Uterus (tissue), 4 donors: ENCODE measurements at places on chromosomes 2 and 18. TPM values are rescaled to one million over a fixed set of nuclear protein-coding genes. Genes with fewer than 3 reads are reported as not detected.
A peak's percentile ranks its signal among the peaks of the same experiment; 100 is the strongest.

DSC1 gene
- total RNA-seq, result not detected

PROKR1 gene
- total RNA-seq, result not detected

SFTPB gene
- not detected for total RNA-seq

CDK15 gene
- total RNA-seq, result not detected

SKA1 gene
- total RNA-seq, result not detected

TACR1 gene
- total RNA-seq, result 7.7 TPM

DNER gene
- 6.2 TPM for total RNA-seq

FRZB gene
- 0.29 TPM for total RNA-seq

C2orf66 gene
- total RNA-seq, result not detected

RTP5 gene
- total RNA-seq, result not detected

CRYBA2 gene
- not detected for total RNA-seq

UGT1A3 gene
- not detected for total RNA-seq

DNA sequence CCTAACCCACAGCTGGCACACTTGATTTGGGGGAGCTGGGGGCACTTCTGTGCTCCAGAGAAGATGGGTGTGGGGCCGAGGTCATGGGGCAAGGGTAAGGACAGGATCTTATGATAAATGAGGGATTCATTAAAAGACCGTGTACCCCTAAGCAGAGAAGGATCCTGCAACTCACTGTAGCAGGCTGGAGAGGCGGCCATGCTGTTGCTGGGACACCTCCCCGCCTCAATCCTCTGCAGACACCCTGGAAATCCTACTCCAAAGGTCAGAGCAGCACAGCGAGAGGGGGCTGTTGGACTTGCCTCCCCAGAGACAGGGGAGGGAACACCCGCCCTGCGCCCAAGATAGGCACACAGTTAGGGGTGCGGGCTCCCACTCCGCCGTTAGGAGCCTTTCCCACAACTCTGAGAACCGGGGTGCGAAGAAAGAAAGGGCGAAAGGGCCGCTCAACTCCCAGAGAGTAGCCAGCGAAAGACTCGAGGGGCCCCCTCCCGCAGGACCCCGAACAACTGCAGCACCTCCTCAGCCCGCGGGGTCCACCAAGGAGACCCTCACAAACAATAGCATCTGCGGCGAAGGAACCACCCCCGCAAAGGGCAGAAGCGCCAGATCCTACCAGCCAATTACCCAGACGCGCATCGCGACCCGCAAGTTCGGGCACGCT is 1.4 kb downstream of the PARD6G start:
- DNase-seq, result no peak

DNA sequence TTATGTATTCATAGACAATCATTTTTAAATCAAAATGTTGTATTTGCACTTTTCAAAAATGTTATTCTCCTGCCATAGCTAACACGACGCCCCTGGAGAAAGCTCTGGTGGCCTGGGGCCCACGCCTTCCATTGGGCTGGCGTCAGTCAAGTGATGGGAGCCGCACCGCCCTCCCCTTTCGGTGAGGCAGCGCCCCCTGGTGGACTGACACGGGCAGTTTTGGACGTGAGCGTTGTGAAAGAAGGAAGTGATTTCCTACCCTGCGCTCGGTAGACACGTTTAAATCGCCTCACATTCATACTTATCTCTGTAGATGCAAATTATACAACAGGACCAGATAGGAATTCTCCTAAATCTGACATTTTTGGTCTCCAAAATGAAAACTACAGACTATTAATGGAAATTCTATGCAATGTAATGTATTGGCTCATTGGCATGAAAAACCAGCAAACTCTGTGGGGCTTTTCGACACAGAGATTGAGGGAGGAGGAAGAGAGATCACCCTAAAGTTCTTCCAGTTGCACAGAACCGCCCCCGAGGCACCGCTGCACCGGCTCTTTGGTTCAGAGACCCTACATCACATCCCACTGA is 326.2 kb upstream of the SOX11 start:
- no peak for DNase-seq

DNA sequence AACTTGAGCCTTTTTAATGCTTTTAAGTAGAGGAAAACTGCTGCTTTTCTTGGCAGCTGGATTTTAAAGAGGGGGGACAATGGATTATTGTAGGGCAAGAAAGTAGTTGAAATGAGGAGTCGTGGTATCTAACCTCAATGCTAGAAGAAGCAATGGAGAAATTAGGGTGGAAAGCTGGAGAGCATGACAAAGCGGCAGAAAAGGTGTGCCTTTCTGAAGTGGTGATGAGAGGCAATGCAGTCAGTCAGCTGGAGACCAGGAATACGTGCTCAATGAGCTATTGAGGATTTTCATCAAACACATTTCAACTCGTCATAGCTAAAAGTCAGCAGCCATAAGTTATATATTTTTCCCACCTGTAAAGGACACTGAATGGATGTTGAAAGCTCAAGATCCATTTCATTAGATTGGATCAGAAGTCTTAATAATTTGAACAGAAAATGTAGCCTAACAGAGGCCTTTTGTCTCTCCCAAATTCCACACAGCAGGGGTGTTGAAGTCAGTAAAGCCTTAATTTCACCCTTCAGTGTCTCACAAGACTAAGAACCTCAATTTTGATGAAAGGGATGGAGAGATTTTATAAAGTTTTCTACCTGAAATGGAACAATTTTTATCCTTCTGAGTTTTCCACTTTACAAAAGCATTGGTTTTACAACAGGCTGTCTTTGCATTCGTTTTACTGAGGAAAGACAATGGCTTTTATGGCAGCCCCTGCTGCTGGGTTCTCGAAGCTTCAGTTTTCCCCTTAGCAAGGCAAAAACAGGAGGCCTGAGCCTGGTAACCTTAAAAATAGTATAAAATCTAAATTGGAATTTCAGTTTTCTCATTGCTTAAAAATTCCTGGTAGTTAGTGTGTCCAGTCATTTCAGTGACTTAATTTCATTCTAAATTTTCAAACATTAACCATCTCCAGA is 131.1 kb downstream of the CCDC102B start:
- DNase-seq, result no peak

GRCh38 chr2:75140288-75140687 is 59.0 kb downstream of the TACR1 start:
- no peak for DNase-seq

- no peak for DNase-seq
These were observed 2.7 kb upstream of the SLC66A3 start for GRCh38 chr2:11152591-11152990.

DNA sequence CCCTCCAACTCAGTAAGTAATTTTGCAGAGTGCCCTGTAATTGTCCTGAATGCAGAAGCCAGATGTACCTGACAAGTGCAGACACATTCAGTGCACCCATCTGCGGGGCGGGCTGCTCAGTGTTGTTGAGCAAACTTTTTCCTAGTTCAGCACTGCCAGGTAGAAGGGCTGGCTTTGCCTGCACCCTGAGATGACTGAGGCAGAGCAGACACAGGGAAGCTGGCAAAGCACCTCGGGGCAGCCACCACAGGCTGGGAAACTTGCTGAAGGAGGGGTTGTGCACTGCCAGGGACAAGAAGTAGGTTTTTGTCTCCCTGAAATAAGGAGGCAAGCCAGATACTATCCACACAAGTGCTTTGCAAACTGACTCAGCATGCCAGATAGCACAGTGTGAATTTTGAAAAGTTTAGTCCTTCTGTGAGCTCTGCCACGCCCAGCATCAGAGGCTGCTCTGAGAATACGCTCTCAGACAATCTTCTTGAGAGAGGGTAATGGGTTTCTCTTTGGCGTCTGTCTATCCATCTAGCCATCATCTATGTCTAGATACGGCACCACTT is 62.3 kb downstream of the SOWAHC start:
- no peak for DNase-seq

GRCh38 chr2:188122985-188123384 is 168.7 kb upstream of the GULP1 start:
- no peak for DNase-seq

DNA sequence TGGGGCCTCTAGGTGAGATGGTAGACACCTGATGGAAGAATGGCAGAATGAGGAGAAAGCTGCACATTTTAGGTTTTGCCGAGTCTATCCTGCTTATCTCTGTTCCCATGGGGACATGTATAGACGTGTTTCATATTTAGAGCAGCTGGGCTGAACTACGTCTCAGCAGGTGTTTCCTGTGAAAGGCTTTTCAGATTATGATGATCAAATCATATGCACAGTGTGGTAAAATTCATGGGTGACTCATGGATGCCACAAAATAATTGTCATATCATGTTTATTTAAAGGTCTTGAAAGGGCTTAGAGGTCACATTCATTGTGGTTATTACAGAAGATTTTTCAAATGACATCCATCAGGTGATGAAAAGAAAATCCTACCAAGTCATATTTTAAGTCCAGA is 90.5 kb downstream of the ICOS start:
- DNase-seq, result no peak

- no peak for DNase-seq
These were observed 217.7 kb downstream of the GBX2 start for GRCh38 chr2:235950473-235950809.

DNA sequence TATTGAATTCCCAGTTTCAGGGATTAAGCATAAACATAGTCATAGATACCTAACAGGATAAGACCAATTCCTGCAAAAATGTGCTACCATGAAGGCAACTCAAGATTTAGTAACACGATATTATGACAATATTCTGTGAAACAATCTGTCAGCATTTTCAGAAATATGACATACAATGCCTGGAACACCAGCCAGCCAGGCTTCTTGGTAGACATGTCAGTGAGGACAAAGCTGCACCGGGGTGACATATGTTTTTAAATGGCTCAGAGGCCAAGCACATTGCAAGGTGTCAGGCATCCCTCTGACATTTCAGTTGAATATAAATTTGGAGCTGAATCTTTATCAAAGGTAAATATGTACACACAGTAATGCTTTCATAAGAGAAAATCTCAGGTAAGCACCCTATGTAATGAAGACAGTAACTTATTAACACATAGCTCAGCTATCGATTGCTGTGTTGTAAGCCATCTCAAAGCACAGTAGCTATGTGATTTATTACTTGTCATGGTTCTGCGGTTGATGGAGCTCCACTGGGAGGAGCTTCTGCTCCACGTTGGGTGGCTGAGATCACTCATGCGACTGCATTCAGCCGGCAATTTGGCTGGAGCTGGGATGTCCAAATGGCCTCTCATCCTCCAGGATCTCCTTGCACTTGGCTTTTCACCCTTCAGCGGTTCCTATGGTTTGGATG is 31.9 kb upstream of the EML6 start:
- DNase-seq, result no peak

DNA sequence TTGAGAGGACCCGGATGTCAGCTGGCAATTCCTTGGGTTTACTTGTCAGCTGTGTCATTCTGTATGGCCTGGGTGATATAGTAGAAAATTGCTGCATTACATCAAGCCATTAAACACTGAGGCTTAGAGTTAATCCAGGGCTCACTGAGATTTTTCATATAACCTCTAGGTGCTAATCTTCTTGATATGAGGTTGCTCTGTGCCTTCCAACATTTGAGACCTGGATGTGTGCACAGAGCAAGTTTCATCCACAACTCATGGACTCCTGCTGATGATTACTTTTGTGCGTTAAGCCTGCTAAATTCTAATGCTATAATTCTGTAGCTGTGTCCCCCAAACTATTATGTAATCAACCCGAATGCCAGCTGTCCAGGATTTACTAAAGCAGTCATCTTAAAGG is 178.4 kb upstream of the CDH20 start:
- no peak for DNase-seq

GRCh38 chr2:74552914-74553811 is 579 bp downstream of the LOXL3 start:
- DNase-seq, result no peak

DNA sequence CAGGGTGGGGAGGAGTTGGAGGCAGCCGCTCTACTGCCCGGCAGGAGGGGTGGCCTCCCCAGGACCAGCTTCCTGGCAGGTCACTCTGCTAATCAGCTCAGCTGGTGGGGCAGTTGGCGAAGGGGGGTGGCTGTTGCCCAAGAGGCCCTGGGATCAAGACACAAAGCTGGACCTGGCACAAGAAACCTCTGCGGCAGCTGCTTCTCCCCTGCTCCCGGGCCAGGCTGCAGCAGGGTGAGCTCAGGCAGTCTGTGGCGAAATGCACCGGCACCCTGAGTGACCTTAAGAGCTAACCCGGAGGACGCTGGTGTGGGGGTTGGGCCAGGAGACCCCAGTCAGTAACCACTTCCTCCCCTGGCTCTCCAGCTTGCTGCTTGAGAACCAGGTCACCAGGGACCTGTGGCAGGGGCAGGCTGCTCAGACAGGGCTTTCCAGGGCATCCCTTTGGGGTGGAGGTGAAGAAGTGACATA is 31.1 kb downstream of the TOGARAM2 start:
- peak; percentile 24 for DNase-seq

- DNase-seq, result no peak
These were observed 42.6 kb upstream of the DARS1 start for GRCh38 chr2:136028001-136028400.

- DNase-seq, result no peak
These were observed 1977.7 kb upstream of the LRRTM1 start for GRCh38 chr2:82282111-82282882.

DNA sequence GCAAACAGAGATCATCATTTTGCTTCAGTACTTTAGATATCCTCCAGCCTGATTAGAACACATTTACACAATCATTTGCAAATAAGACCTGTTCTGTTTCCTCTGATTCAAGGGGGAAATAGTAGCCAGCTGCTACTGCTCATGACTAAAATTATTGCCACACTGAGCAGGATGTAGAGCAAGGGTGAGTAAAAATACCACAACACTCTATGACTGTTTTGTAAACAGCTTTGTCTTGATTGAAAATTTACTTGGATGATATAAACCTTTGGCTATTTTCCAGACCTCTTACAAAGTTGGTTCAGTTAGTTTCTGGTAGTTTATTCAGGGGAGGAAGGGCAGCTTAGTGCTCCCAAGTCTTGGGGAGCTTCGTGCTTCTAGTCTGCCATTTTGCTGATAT is 286.4 kb upstream of the CNTNAP5 start:
- no peak for DNase-seq

- DNase-seq, result no peak
These were observed 86.9 kb downstream of the LIMS1 start for GRCh38 chr2:108621087-108621559.

- no peak for DNase-seq
These were observed 281.9 kb downstream of the NDUFA10 start for GRCh38 chr2:239743206-239743605.

GRCh38 chr2:86029873-86030272 is 75.8 kb downstream of the POLR1A start:
- DNase-seq, result no peak

DNA sequence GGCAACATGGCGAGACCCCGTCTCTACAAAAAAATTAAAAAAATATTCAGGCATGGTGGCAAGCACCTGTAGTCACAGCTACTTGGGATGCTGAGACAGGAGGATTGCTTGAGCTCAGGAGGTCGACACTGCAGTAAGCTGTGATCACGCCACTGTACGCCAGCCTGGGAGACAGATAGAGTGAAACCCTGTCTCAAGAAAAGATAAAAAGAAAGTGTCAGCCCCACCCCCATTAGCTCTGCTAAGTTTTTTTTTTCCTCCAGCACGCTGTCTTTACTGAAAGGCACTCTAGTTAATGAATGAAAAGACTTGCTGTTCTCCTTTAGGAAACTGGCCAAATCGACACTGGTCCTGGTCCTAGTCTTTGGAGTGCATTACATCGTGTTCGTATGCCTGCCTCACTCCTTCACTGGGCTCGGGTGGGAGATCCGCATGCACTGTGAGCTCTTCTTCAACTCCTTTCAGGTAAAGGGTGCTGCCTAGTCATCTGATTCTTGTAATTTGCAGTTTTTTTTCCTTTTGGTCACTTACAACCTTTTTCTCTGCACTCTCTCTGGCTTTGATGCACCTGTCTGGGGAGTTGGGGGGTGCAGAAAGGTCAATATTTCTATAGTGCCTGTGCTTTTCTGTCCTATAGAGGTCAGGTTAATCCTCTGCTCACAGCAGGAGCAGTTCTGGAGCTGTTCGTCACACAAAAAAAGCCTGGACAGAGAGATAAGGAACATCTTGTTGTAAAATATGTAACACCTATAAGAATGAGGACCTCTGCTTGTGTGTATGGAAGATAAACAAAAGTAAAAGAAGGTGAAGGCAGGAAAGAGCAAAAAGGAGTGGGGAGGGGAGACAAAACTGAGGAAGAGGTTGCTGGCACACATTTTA is 82.3 kb downstream of the PTH2R start:
- no peak for DNase-seq
